Aorta (tissue), 5 donors: ENCODE measurements at places on chromosomes 5 and 9. TPM values are rescaled to one million over a fixed set of nuclear protein-coding genes. Genes with fewer than 3 reads are reported as not detected.

DNA sequence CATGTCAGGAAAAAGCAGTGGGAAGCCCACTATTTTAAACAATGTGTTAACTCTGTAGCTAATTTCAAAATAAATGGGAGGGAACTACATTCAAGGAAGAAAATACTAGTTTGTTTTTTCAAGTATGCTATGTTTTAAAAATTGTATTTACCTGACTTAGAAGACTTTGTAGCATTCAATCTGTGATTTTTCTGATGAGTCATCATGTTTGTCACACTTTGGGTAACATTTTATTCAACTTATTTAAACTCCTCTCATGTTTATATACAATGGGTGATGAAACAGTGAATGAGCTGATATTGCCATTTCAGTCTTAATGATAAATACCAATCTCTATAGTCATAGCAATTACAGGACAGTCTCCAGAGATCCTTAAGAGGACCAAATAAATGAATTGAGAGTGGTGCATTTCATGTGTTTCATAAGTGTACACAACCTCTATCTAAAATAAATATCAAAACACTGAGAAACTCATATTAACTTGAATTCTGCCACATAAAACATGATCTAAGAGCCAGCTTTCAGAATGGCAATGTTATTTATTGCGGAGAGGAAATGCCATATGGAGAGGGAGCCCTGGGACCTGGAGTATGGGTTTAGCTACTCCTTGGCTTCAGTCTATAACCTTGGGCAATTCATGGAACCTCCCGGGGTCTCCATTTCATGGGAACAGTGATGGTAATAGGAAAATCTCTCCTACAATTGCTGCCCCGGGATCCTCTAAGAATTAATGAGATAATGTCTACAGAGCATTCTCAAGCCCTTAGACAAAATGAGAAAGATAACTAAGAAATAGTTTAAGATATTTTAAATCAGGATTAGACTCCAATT, 913.9 kb downstream of the TLE4 start:
- H3K4me3 ChIP-seq, result no peak overlapping the region
- no peak for DNase-seq
- H3K4me1 ChIP-seq, result no peaks in the 10 kb centered on the region

DNA sequence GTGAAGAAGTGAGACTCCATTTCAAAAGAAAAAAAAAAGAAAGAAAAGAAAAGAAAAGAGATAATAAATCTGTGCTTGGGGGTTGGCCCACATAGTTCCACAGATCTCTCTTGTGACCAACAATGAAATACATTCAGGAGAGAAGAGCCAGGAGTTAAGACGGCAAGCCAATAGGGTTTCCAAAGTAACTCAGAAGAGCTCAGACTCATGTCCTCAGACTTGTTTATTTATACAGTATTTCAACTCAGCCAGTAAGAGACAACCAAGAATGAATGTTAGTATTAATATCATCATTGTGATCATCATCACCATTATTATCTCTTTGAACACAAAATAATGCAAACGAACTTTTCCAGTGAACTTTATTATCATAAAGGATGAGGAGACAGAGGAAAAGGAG, 140.2 kb downstream of the GLIS3 start:
- no peaks in the 10 kb centered on the region for H3K36me3 ChIP-seq
- H3K4me1 ChIP-seq, result peaks cover 2% of the 10 kb centered on the region
- H3K27ac ChIP-seq, result no peak overlapping the region
- no peak overlapping the region for H3K4me3 ChIP-seq

DNA sequence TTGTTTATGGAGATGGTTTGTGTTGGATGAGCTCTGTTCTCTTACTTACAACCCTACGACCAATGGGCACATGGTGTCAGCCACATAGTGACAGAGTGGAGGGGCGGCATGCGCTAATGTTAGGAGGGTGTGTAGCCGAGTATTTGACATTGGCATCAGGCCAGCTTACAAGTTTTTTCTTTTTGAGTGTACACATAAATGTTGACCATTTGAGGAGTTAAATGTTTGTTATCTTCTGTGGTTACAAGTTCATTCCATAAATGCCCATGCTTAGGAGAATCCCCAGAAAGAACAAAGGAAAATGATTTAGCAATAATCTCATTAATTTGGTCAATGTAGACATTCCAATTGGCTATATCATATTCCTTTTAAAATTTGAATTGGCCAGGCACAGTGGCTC, 180.1 kb upstream of the ELL2 start:
- DNase-seq, result no peak
- H3K4me1 ChIP-seq, result peaks cover 9% of the 10 kb centered on the region
- H3K27me3 ChIP-seq, result no peaks in the 10 kb centered on the region

DNA sequence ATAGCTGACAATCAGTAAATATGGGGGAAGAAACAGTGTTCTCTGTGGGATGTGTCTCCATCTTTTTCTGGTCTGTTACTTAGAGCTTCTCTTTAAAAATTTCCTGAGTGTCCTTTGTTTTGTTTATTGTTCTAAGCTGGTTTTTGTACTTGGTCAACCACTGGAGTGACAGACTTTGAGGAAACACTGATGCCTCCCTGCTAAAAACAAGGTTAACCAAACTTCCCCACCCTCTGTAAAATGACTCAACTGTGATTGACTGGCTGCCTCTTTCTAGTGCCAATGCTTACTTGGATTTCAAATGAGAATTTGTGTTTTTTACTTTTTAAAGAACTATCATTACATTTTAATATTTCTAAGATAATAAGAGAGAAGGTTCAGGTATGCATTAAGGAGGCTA, 65.1 kb upstream of the SPINK5 start:
- H3K27me3 ChIP-seq, result no peaks in the 10 kb centered on the region
- no peaks in the 10 kb centered on the region for H3K36me3 ChIP-seq
- DNase-seq, result no peak
- H3K27ac ChIP-seq, result no peak overlapping the region

DNA sequence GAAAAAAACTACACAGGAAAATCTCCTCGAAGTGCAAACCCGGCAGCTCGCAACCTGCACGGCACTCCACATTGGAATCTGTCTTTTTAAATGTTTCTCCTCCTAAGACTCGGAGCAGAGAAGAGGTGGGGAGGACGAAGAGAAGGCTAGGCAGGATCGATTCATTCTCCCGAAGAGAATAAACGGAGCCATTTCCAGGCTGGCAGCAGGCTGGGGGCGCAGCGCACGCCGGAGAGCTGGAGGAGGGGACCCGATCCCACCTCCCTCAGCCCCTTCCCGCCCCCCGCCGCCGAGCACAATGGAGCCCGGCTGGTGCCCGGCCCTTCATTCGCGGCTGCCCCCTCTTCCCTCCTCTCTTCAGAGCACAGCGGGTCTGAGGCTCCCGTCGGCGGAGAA, 628 bp downstream of the HOMER1 start:
- no peaks in the 10 kb centered on the region for H3K27me3 ChIP-seq
- H3K4me1 ChIP-seq, result no peaks in the 10 kb centered on the region
- H3K36me3 ChIP-seq, result no peaks in the 10 kb centered on the region
- no peak for DNase-seq

GRCh38 chr9:125521462-125522327, 185.3 kb downstream of the MAPKAP1 start:
- no peak for DNase-seq
- H3K36me3 ChIP-seq, result no peaks in the 10 kb centered on the region
- H3K4me1 ChIP-seq, result no peaks in the 10 kb centered on the region
- H3K27me3 ChIP-seq, result no peaks in the 10 kb centered on the region
- no peak overlapping the region for H3K27ac ChIP-seq

GRCh38 chr9:1536522-1537170, 478.5 kb upstream of the SMARCA2 start:
- H3K4me1 ChIP-seq, result no peaks in the 10 kb centered on the region
- no peak overlapping the region for H3K4me3 ChIP-seq
- no peak overlapping the region for H3K27ac ChIP-seq
- H3K27me3 ChIP-seq, result peaks cover 2% of the 10 kb centered on the region
- no peaks in the 10 kb centered on the region for H3K36me3 ChIP-seq

DNA sequence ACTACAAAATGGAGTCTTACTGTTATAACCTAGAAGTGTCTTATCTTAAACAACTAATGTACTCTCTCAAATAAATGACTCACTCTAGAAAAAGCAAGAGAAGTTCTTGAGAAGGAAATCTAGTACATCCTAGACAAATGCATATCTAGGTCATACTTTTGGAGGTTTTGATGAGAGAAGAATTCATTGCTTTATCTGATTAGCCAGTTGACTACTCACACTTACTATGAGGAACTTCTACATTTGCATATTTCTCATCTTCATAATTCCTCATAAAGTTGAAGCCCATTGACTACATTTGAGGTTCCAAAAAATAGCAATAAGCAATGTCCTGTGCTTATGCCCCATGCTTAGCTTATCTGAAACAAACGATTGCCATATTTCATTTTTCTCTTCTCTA, 2.8 kb downstream of the JAKMIP2 start:
- no peaks in the 10 kb centered on the region for H3K27me3 ChIP-seq
- no peak overlapping the region for H3K27ac ChIP-seq
- no peak for DNase-seq
- no peaks in the 10 kb centered on the region for H3K36me3 ChIP-seq
- H3K4me1 ChIP-seq, result no peaks in the 10 kb centered on the region

The PCDHB14 gene
- total RNA-seq, result 7.5 TPM

The TMEM232 gene
- 1.7 TPM for total RNA-seq
